Activated CD4-positive, alpha-beta T cell treated with anti-CD3 and anti-CD28 coated beads, Interleukin-2, amount 10 ng/mL, durations not matched to agents 24 days and 14 days (primary cell): ENCODE measurements at places on chromosomes 2 and 18.

GRCh38 chr18:73681912-73682311, 465.7 kb downstream of the FBXO15 start:
- H3K27me3 ChIP-seq = peaks cover 2% of the 10 kb centered on the region
- no peak overlapping the region for H3K4me3 ChIP-seq
- H3K36me3 ChIP-seq = no peaks in the 10 kb centered on the region
- peaks cover 3% of the 10 kb centered on the region for H3K4me1 ChIP-seq
- H3K27ac ChIP-seq = no peak overlapping the region

DNA sequence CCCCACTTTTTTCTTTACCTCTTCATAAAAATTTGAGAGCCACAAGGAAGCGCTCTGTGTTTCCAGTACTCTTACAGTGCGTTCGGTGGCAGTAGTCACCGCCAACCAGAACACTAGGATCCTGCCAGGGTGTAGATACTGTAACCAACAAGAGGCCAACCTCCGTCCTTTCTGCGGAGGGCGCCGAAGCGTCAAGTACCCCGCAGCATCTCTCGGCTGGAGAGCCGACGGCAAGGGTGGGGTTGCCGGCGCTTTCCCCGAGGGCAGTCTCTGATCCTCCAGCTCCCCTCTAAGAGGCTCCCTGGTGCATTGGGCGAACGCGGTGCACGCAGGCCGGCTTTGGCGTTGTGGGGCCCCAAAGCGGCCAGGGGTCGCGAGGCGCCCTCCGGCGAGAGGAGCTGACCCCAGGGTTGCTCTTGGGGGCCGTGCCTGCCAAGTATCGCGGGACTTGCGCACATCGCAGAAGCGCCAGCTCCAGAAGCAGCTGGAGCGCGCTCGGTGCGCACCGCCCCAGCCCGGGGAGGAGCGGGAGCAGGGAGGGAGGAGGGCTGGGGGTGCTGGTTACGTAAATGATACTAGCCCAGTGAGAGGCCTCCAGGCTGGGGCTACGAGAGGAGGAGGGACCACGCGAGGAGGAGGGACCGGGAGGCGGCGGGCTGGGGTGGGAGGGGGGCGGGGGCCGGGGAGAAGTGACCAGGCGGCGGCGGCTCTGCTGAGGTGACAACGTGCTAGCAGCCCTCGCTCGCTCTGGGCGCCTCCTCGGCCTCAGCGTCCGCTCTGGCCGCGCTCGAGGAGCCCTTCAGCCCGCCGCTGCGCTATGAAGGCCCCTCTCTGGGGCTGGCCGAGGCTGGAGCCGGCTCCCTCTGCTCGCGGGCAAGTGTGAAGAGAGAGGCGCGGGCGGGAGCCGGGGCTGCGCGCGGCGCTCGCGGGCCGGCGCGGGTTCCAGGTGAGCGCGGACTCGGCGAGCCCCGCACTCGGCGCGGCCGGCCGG, at the start of gene GALNT13:
Gene GALNT13, plus strand, starts transcription at position 692 of the 991 bp plus-strand sequence.
- H3K4me1 ChIP-seq = no peaks in the 10 kb centered on the region
- no peaks in the 10 kb centered on the region for H3K36me3 ChIP-seq
- DNase-seq = no peak
- H3K27me3 ChIP-seq = peaks cover 23% of the 10 kb centered on the region
- no peak within 1 kb of the TSS for H3K4me3 ChIP-seq

DNA sequence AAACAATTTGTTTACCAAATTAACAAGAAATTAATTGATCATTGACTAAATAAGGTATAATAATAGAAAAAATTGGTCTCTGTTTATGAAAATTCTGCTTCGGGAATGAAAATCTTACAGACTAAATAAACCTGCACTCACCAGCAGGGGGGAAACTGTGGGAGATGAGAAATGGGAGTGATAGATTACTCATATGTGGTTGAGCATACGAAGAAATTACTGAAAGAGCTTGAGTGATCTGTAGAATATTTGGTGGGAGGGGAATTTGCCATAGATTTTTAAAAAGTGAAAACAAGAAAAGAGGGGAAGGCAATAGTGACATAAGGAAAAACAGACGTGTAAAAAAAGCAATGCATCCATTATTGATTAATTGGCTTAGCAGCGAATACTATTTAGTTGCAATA, 2.2 kb downstream of the HMSD start:
- peaks cover under 1% of the 10 kb centered on the region for H3K27me3 ChIP-seq
- H3K27ac ChIP-seq = peak overlapping the region; percentile 72
- H3K4me3 ChIP-seq = peak overlapping the region; percentile 27
- no peak for DNase-seq

GRCh38 chr2:226452768-226453167, 346.9 kb downstream of the IRS1 start:
- H3K4me1 ChIP-seq = peaks cover 6% of the 10 kb centered on the region
- no peak for DNase-seq
- no peak overlapping the region for H3K27ac ChIP-seq
- H3K27me3 ChIP-seq = peaks cover 24% of the 10 kb centered on the region
- no peaks in the 10 kb centered on the region for H3K36me3 ChIP-seq

DNA sequence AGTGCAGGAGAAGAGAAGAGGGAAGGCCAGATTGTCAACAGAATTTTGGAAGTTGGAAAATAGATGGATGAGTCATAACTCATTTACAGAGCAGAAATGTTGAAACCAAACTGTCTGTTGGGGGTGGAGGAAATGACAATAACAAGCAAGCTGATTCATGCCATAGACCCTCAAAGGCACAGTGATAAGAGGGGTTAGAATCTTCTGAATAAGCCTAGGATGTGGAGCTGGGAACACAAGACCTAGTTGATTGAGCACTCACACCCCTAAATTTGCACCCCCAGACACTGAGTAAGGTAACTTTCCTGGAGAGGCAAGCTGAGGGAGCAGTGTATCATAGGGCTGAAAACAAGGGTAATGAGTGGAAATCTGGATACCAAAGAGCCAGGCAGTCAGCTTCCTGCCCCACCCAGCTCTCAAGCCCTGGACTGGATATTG, 141.4 kb downstream of the SCG2 start:
- H3K27me3 ChIP-seq = no peaks in the 10 kb centered on the region
- H3K4me1 ChIP-seq = no peaks in the 10 kb centered on the region
- peak; percentile 29 for DNase-seq

DNA sequence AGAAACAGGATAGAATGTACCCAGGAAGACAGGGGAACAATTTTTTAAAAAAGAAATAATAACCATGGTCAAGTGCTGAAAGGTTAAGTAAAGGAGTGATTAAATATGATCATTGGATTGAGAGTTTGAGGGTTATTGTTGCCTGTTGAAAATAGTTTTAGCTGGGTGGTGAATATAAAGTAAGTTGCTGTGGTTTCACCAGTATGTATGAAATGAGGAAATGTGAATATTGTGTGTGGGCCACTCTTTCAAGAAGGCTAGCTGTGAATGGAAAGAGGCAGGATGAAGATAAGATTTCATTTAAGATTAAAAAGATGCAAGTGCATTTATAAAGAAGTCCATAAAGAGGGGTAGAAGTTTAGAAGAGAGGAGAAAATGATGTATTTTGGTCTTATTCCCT, 53.8 kb downstream of the GULP1 start:
- no peak overlapping the region for H3K4me3 ChIP-seq
- H3K27me3 ChIP-seq = no peaks in the 10 kb centered on the region
- H3K36me3 ChIP-seq = no peaks in the 10 kb centered on the region
- no peak for DNase-seq
- no peak overlapping the region for H3K27ac ChIP-seq

GRCh38 chr18:57210716-57211411, 64.0 kb downstream of the BOD1L2 start:
- H3K36me3 ChIP-seq = no peaks in the 10 kb centered on the region
- no peak overlapping the region for H3K4me3 ChIP-seq
- H3K27ac ChIP-seq = no peak overlapping the region
- peaks cover 7% of the 10 kb centered on the region for H3K4me1 ChIP-seq
- H3K27me3 ChIP-seq = peaks cover 17% of the 10 kb centered on the region
- DNase-seq = no peak

DNA sequence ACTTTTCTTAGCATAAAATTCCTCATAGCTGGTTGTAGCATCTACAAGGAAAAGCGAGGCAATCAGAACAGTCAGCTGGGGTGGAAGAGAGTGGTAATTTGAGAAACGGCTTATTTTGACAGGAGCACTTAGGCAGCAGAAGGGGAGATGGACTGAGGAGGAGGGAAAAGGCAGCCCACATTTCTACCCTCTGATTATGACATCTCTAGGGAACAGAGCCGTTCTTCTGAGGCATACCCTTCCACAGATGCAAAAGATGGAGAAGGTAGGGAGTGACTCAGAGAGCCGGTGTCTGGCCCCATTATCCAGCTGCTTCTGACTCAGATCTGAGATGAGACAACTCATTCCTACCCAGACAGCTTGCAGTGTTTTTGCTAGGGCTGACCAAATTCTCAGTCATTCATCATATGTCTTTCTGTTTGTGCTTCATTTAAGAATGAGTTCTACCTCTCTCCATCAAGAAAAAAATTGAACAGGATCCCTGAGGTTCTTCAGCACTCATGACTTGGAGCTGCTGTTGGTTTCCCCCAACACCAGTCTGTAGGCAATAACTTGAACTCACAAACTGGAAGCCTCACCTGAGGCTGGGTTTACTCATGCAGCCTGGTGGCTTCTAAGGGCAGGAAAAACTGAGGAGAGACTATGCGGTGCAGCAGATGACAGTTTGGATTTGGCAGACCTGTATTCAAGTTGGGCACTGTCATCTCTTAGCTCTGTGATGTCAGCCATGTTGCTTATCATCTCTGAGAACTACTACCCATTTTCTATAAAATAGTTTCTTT, 15.9 kb upstream of the SEC11C start:
- no peak overlapping the region for H3K27ac ChIP-seq
- no peak overlapping the region for H3K4me3 ChIP-seq
- no peak for DNase-seq
- no peaks in the 10 kb centered on the region for H3K36me3 ChIP-seq

GRCh38 chr2:72669121-72669520, 156.7 kb downstream of the EXOC6B start:
- H3K36me3 ChIP-seq = no peaks in the 10 kb centered on the region
- H3K27me3 ChIP-seq = no peaks in the 10 kb centered on the region
- no peaks in the 10 kb centered on the region for H3K4me1 ChIP-seq
- DNase-seq = no peak

- H3K4me3 ChIP-seq = no peak overlapping the region
- peaks cover 14% of the 10 kb centered on the region for H3K4me1 ChIP-seq
- H3K27me3 ChIP-seq = no peaks in the 10 kb centered on the region
- no peak overlapping the region for H3K27ac ChIP-seq
These were observed 11.3 kb downstream of the TSHZ1 start for GRCh38 chr18:75221897-75222296.

- H3K4me1 ChIP-seq = peaks cover 11% of the 10 kb centered on the region
- no peak for DNase-seq
- H3K4me3 ChIP-seq = no peak overlapping the region
- no peak overlapping the region for H3K27ac ChIP-seq
These were observed 139.3 kb upstream of the CREB1 start for GRCh38 chr2:207390302-207391095.

DNA sequence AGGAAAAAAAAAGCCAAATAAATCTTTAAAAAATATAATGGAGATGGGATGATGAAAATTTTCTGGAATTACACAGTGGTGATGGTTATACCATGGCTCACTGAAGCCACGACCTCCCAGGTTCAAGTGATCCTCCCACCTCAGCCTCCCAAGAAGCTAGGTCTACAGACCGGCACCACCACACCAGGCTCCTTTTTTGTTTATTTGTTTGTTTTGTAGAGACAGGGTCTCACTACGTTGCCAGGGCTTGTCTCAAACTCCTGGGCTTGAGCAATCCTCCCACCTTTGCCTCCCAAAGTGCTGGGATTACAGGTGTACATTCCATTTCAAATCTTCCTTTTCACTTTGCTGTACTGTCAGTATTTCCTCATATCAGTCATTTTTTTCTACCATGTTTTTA, 61.7 kb downstream of the CHRNA1 start:
- H3K27me3 ChIP-seq = peaks cover 31% of the 10 kb centered on the region
- no peak overlapping the region for H3K4me3 ChIP-seq
- no peak overlapping the region for H3K27ac ChIP-seq
- peaks cover 2% of the 10 kb centered on the region for H3K4me1 ChIP-seq
- no peak for DNase-seq

DNA sequence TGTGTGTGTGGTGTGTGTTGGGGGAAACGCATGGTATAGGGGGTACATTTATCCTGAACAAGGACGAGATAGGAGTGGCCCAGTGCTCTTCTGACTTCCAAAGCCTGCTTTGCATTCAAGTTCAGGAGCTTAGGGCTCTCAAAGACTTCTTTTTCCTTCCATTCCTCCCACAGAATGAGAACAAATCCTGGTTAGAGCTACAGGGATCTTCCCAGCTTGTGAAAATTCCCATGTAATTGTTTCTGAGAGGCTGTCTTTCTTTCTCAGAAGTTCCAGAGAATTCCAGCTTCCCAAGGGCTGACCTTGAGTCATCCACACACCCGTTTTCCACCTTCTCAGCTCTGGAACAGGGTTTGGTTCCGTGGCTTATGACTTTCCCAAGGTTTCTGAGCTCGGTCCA, 38.9 kb downstream of the FASTKD2 start:
- no peaks in the 10 kb centered on the region for H3K36me3 ChIP-seq
- H3K27ac ChIP-seq = no peak overlapping the region
- H3K4me1 ChIP-seq = peaks cover 13% of the 10 kb centered on the region
- DNase-seq = no peak
- H3K27me3 ChIP-seq = no peaks in the 10 kb centered on the region
- no peak overlapping the region for H3K4me3 ChIP-seq

GRCh38 chr2:225889452-225889851, 489.9 kb downstream of the NYAP2 start:
- DNase-seq = no peak
- H3K4me3 ChIP-seq = no peak overlapping the region
- peaks cover 4% of the 10 kb centered on the region for H3K27me3 ChIP-seq
- no peak overlapping the region for H3K27ac ChIP-seq

DNA sequence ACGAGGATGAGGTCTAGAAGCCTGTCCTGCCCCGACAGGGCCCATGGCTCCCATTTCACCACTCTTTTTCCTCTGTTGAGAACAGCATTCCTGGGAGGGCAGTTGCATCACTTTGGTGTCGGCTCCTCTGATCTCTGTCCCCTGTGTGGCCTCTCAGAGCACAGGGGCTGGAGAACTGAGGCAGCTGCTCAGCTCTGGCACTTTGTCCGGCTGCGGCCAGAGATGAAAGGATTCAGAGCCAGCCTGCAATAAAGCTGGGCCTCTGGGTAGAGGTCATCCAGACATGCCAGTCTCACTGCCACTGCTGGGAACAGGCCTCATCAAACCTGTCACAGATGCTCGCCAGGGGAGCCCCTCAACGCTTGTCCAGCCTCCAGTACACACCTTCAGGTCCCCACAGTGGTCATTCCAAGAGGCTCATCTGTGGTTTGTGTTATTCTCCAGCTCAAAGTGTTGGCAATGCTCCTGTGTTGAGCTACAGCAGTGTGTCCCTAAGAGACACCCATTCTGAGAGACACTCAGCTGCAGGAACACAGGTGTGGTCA, 13.1 kb upstream of the ROCK2 start:
- no peaks in the 10 kb centered on the region for H3K36me3 ChIP-seq
- H3K27me3 ChIP-seq = peaks cover 9% of the 10 kb centered on the region
- no peak overlapping the region for H3K27ac ChIP-seq
- no peak overlapping the region for H3K4me3 ChIP-seq
- no peaks in the 10 kb centered on the region for H3K4me1 ChIP-seq

- H3K4me3 ChIP-seq = no peak overlapping the region
- H3K27me3 ChIP-seq = peaks cover 18% of the 10 kb centered on the region
- no peaks in the 10 kb centered on the region for H3K4me1 ChIP-seq
- DNase-seq = no peak
- no peaks in the 10 kb centered on the region for H3K36me3 ChIP-seq
These were observed 23.4 kb upstream of the UGP2 start for GRCh38 chr2:63818271-63818670.

GRCh38 chr18:37582261-37582660, 16.7 kb upstream of the CELF4 start:
- no peak overlapping the region for H3K27ac ChIP-seq
- no peak overlapping the region for H3K4me3 ChIP-seq
- peaks cover 2% of the 10 kb centered on the region for H3K4me1 ChIP-seq
- H3K27me3 ChIP-seq = no peaks in the 10 kb centered on the region
